ENCODE measurements at places on chromosomes 2 and 18.

DNA sequence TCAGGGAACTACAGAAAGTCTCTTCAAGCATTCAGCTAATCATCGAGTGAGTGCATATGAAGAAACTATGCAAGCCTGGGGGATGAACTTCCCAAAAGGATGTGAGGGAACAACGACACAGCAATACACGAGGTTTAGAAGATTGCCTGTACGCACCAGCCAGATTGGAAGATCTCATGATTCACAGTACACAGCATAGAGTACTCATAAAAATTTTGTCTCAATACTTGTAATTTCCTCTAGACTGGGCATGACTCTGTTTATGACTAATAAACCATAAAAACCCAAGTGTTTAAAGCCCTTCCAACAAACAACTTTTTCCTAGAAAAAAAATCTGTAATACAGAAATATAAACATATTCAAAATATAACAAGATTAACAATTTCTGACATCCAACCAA lies 279.7 kb downstream of the KCNJ3 start:
- peak; percentile 25 for DNase-seq

DNA sequence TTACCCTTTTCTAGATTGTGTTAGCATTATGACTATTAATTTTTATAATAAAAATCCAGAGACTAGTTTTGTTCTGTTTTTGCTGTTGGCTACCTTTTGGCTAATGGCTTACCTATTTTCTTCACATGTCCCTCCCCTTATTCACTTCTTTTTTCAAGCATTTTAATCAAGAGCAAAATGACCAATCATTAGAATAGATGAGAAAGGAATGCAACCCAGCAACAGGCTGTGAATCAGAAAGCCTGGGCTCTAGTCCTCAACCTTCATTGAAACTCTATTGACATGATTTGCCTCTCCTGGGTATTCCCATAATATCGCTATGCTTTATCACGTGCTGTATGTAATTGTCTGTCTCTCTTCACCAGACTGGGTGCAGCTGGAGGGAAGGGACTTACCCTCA lies 370.1 kb downstream of the IRS1 start:
- DNase-seq, result no peak

DNA sequence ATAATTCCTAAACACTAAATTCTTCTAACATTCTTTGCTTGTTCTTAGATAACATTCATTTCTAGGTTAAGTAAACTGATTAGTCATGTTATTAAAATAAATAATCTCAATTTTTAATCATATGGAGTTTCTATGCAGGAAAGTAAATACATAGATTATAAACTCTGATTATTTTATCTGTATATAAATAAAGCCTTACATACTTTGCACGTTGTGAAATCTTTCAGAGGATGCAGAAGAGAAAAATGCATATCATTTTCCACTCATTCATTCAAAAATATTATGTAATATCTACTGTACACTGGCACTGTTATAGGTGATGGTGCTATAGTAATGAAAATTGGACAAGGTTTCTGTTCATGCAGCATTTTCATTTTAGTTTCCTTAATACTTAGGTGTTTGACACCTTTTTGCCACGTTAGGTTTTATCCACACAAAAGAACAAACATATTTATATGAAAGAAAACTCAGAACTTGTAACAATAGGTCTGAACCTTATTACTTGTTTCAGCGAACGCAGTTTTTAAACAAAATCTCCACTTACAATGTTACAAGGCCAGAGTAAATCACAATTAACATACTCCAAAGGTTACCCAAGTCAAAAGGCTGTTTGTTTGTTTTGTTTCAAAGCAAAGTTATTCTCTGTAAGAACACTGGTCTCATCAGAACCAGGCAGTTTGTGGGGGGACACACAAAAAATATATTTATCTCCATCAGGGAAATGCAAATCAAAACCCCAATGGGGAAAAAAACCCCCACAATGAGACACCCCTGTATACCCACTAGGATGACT lies 27.4 kb downstream of the ADAM17 start:
- DNase-seq, result no peak

GRCh38 chr2:205835923-205836322 lies 153.6 kb downstream of the NRP2 start:
- no peak for DNase-seq

DNA sequence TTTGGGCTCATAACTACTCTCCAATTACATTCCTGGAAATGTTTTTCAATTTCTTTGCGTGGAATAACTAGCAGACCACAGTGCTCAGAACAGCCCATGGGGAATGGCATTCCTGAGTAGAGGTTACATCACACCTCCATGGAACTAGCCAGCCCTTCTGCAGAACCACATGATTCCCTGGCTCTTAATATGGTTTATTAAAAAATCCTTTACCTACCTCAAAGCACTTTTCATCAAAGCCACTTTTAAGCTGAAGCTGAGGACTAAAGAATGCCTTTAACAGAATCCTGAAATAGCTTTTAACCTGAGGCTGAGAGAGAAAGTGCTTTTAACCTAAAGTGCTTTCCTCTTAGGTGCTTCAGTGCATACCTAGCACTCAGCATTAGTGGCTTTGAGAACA lies 376.3 kb downstream of the ARHGAP15 start:
- peak; percentile 77 for DNase-seq

- DNase-seq, result no peak
These were observed 292.6 kb upstream of the CYRIA start for GRCh38 chr2:16958266-16958665.

DNA sequence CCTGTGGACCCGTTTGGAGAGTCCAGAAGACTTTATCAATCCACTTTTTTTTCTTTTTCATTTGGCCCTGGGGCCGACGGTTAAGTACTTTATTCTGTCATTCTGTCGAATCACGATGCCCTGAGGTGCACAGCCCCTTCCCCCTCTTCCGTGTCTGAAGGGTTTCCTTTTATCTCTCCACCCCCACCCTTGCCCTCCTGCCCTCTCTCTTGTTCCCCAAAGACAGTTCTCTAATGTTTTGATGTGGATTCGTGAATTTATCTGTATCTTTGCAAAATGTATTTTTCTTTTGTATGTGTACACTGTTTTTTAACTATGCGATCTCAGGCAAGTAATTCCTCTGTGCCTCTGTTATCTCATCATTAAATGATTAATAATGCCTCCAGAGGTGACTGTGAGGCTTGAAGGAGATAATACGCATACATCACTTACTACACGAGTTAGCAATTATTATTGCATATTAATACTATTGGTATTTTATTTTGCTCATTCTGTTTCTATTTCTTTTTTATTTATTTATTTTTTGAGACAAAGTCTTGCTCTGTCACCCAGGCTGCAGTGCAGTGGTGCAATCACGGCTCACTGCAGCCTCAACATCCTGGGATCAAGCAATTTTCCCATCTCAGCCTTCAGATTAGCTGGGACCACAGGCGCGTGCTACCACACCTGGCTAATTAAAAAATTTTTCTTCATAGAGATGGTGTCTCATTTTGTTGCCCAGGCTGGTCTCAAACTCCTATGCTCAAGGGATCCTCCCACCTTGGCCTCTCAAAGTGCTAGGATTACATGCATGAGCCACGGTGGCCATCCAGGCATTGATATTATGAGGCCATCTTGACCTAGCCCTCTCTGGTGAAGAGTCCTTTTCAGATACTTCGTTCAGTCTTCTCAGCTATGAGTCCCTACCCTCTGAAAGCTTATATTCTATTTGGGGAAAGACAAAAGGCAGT lies 1.4 kb upstream of the CASP8 start:
- no peak for DNase-seq

DNA sequence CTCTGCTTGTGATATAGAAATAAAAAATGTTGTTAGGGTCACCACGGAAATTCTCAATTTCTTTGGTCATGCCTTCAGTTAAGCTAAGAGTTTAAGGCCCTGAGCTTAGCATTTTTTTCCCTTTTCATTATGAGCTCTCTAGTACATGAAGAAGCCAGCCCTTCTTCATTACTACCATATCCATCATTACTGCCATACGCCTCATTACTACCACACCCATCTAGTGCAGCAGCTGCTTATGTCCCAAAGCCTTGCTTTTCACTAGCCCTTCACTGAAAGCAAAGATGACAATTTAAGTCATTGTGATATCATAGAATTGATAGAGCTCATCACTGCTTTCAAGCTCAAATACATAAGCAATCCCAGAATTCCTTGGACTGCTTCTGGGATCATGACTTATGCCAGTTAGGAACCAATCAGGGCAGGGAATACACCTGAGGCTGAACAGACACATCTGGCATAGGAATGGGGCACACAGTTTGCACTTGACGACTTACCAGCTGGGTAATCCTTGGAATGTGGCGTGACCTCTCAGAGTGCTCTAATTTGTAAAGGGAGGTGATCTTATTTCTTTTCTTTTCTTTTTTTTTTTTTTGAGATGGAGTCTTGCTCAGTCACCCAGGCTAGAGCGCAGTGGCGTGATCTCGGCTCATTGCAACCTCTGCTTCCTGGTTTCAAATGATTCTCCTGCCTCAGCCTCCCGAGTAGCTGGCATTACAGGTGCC lies 40.3 kb downstream of the SOWAHC start:
- DNase-seq, result no peak

DNA sequence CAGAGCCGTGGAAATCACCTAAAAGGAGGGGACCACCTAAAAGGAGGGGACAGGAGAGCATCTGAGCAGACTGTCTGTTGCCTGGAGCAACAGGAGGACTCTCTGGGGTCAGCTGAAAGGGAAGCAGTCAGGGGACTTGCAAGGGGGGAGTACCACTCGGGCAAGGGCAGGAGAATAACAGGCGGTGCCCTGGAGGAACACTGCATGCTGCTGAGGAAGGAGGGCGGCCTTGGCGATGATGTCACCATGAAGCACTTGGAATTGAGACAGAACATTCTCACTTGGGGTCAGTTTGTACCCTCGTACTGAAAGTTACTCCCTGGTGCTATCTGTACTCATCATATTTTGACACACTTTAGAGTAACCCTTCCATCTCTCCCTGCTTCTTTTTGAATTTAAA lies 18.4 kb downstream of the SIX3 start:
- DNase-seq, result no peak

GRCh38 chr2:205148755-205149154 lies 533.5 kb upstream of the NRP2 start:
- no peak for DNase-seq

DNA sequence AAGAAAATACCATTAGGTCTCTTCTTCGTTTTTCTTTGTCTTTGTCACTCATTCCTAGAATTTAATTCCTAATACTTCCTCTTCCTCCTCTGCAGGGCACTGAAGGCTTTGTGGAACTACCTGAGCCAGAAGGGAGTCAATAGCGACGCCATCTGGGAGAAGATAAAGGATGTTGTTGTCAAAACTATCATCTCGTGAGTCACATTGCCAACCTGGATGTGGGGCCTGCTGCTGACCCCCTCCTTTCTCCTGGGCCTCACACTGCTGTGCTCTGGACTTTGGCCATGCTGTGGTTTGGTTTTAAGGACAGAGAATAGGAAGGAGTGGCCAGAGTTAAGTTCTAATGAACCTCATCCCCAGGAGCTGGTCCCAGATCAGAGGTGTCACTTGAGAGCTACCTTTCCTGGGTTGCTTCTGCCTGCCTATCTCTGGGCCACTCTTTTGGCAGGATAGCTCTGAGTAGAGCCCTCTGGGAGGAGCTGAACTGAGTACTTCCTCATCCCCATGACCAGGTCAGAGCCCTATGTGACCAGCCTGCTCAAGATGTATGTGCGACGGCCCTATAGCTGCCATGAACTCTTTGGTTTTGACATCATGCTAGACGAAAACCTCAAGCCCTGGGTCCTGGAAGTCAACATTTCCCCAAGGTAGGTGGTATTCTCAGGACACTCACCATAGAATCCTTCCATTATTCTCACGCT lies 33.1 kb upstream of the CYP27A1 start:
- DNase-seq, result no peak

DNA sequence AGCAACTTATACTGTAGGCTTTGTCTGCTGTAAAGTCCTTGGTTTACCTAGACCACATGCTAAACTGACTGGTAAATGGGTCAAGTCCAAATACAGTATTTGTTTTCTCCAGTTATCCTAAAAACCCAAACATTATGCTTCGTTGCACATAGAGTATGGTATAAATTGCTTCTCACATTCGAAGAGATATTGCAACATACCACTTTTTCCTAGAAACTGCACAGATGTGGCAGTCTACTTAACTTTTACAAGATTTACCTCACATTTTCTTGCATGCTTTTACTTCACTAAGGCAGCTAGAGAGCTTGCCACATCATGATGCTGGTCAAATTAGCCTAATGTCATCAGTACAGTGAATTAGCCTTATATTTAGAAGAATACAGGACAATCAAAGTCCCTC lies 66.0 kb upstream of the SCN7A start:
- DNase-seq, result no peak

DNA sequence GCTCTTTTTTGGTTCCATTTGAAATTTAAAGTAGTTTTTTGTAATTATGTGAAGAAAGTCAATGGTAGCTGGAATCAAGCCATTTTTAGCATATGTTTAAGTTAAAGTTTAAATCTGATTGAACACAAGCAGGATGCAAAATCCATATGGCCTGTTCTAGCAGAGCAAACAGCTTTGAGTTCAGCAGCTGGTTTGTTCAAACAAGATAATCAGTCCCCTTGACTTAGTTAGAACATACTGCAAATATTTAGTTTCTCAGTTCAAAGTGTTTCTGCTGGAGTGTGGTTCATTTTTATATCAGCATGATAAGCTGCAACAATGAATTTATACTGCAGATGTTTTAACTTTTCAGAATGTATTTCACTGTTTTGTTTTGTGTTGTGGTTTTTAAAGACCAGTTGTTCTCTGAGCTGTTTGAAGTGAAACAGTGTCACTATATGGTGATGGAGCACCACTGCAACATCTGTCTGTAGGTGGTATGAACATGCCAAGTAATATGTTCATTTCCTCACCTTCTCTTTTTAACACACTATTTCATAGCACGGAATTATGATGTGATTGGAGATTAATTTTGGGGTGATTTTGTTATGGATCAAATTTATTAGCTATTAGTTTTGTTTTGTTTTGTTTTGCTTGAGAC lies 125.3 kb downstream of the COL4A4 start:
- no peak for DNase-seq

- DNase-seq, result no peak
These were observed 154.1 kb downstream of the SH3BP4 start for GRCh38 chr2:235105821-235106359.

DNA sequence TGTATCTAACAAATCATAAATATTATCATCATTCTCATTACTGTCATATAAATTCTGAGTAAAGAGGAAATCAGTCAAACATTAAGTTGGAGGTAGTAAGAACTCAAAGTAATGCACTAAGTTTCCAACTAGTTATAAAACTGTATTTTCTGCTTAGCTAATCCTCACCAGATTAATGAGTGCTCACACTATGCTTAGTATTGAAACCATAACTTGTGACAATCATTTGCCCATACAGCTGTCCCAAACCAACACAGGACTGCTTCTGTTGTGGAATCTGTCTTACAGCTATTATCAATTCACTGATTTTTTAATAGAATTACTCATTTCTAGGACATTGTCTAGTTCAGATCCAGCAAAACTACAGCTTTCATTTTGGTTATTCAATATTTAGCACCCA lies 41.5 kb upstream of the TANK start:
- DNase-seq, result no peak
